Hepatocyte (in vitro differentiated cells): ENCODE measurements at places on chromosomes 1 and 21.

- no peak for DNase-seq
Observed at GRCh38 chr1:166343276-166343675, 176.5 kb upstream of the FAM78B start.

DNA sequence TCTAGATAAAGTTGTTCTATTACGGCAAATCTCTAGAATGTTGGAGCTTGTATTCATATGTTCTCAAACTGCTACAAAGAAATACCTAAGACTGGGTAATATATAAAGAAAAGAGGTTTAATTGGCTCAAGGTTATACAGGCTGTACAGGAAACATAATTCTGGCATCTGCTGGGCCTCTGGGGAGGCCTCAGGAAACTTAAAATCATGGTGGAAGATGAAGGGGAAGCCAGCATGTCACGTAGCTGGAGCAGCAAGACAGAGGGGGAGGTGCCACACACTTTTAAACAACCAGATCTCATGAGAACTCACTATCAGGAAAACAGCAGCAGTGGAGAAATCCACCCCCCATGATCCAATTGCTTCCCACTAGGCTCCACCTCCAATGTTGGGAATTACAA is 390.4 kb upstream of the ADGRL4 start:
- no peak for DNase-seq

DNA sequence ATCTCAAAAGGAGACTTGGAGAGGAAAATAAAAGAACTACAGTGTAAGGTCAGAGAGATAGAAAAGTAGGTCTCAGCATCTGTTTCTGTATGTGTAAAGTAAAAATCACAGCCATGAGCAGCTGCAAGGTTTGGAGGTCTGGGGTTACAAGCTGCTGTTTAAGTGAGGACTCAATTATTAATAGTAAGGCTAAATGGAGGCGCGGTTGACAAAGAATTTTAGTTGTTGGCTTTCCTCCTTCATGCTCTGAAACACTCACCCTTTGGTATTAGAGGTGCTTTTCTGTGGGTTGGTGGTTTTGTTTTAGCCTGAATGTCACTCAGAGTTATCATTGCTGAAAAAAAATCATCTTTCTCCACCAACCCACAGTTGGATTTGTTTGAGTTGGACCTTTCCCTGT is 59.8 kb upstream of the HAO2 start:
- no peak for DNase-seq

GRCh38 chr21:43911935-43912487 is 47.0 kb downstream of the AGPAT3 start:
- DNase-seq: no peak

GRCh38 chr1:154714638-154715037 is 106.7 kb upstream of the ADAR start:
- DNase-seq: no peak

DNA sequence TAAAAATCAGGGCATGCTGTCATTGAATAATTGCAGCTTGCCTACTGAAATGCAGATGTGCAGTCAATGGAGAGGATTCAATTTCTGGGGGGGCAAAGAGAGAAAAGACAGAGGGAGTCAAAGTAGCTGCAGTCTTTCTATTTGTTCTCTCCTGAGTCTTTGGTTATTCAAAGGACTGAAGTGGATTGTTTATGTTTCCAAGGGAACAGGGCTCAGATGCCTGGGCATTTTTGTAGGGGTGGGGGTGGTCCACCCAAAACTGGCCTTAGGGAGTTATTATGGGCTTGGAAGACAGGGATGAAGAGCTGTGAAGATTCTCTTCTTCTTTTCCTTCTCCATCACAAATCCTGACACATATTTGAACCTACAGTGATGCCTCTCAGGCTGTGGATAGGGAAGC is 408.8 kb upstream of the DAB1 start:
- no peak for DNase-seq

- DNase-seq: no peak
Observed at GRCh38 chr1:51072043-51072439, 30.0 kb upstream of the C1orf185 start.
